Esophagus mucosa (tissue), 1 donor: ENCODE measurements at places on chromosomes 12 and 14. TPM values are rescaled to one million over a fixed set of nuclear protein-coding genes. Genes with fewer than 3 reads are reported as not detected.

DNA sequence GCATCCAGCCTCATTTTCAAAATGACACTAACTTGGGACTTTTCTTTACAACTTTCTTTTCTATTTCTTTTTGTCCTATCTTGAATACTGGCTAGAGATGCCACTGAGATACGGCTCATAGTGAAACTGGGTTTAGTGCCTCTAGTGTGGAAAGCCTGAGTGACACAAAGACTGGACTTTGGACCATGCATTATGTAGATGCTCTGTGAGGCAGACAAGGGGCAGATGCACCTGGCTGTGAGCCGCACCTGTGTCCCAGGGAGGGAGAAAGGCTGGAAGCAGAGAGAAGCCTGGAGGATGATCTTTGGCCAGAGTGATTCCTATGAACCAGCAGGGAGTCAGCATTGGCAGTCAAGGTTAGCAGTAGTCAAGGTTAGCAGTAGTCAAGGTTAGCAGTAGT, 852.3 kb upstream of the TMEM132C start:
- no peak for ATAC-seq

DNA sequence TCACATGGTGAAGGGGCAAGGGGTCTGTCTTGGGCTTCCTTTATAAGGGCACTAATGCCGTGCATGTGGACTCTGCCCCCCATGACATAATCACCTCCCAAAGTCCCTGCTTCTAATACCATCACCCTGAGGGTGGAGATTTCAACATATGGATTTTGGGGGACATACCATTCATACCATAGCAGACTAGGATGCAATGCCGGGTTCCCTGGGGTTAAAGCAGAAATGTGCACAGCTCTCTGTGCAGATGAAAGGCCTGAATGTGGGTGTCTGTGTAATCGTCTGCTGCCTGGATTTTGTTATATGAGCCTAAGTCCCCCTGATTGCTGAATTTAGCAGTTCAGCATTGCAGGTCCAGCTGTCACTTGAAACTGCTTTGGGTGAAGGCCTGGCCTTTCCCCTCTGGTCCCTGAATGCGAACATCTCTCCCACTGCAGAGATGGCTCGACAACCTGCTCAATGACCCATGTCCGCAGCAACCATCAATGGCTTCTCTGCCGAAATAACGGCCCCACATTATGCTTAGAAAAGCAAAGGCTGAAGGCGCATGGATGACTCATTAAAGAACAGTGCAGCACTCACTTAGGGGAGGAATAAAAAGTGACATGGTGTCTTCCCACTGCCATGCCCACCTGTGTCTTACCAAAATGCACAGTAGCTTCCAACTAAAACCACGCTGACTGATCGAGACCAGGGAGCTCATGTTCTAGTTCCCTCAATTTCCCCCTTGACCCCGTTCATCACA, 286.3 kb downstream of the DPF3 start:
- no peak for ATAC-seq

GRCh38 chr12:65922077-65922476, 97.8 kb downstream of the HMGA2 start:
- no peak for ATAC-seq

DNA sequence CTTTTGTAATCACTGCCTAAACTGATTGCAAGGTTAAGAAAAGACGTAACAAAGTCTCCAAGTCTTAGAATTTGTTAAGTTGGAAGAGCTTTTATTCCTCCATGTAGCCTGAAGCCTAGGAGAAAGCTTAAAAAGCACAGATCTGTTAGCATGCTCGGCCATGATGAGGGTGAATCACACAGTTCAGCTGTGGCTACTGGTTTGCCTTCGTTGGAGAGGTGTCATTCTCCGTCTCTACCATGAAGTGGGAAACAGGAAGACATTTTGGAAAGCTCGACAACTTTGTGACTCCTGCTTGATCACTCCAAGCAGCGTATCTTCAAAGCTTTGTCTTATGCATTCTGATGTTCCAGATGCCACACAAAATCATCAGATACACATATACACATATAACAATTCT, 27.1 kb downstream of the DCP1B start:
- ATAC-seq: no peak

LRRIQ1 gene
- 0.20 TPM for total RNA-seq

- no peak for ATAC-seq
These were observed 97.8 kb downstream of the TMEM30B start for GRCh38 chr14:61183196-61183885.

DNA sequence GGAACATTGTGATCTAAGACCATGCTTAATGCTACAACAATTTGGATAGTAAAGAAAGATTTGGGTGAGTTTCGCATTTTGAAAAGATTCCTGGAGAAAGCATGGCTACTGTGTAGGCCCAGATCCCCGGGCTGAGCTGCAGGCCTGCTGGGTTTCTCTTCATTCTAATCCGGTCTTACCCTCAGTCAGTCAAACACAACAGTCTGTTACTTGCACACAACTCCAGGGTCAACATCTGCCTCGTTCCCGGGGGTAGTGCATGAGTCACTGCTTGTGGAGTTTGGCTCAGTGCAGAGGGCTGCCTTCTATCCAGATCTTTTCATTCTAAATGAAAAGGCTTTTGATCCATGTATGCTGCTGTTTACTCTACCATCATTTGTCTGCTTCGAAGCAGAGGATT, 60.4 kb upstream of the SEL1L start:
- ATAC-seq: no peak

CPNE6 gene
- total RNA-seq: not detected

GDF3 gene
- total RNA-seq: not detected

GRCh38 chr12:54220092-54220557, 31.3 kb upstream of the SMUG1 start:
- ATAC-seq: peak; percentile 65

- peak; percentile 94 for ATAC-seq
These were observed 67.0 kb downstream of the PRKCH start for GRCh38 chr14:61388173-61388975.

DNA sequence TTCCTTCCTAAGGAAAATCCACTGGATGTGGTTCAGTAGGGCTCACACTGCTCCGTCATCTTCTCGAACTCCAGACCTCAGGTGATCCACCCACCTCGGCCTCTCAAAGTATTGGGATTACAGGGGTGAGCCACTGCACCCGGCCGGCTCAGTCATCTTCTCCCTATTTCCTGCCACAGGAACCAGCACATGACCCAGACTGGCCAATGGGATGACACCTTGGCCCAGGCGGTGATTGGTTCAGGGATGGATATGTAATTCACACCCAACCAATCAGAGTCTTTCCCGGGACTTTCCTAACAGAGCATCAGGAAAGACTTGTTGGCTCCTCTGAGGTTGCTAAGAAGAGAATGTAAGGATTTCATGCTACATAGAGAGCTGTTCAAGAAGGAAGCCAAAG, 19.2 kb upstream of the C12orf76 start:
- no peak for ATAC-seq

DNA sequence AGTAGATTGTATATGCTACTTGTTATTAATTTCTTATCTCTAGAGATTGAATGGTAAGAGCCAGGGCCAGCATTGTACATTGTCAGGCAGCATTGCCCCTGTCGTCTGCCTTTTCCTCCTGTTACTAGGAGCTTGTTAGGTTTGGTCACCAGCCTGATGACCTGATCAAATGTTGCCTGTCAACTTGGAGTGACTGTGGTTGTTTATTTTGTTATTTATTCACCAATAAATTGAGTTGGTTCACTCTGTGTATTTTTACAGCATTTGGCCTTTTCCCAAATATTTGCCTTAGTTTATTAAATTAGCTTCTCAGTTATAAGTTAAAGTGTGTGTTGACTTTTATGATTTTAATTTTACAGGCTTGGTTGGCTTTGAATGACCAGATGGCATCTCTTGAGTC, 88.4 kb downstream of the PRKCH start:
- no peak for ATAC-seq

ANKRD33 gene
- total RNA-seq: not detected

DNA sequence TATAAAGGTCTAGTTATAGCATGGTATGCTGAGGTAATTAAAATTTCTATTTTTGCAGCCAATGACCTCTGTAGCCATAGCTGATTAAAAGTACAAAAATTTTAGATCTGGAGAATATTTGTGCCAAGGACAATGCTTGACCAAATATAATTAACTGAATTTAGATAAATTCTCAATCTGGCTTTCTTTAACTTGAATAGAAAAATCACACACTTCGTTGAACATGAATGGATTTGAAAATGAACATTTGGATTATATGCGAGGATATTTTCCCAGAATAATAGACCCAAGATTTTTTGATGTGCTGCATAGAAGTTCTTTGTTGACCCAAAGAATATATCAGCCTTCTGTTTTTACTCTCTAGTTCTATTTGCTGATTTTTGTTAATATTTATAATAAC, 38.4 kb upstream of the G2E3 start:
- no peak for ATAC-seq

RNU4-1 gene
- 20,765 TPM for total RNA-seq

DNA sequence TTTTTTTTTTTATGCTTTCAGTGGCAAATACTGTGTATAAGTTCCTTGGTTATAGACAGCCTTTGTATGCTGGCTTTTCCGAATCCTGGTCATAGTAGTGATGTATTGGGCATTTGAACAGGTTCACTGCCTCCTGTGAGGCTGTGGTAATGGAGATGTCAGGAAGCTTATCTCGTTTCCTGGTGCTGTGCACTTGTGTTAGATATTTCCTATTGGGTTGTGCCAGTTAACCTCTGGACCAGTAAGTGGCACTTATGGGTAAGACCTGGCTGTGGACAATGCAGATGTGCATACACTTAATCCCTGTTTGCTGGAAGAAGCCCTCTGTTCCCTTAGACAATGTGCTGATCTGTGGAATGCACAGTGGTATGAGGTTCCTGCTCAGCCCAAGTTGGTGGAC, 135.4 kb upstream of the KITLG start:
- no peak for ATAC-seq

DNA sequence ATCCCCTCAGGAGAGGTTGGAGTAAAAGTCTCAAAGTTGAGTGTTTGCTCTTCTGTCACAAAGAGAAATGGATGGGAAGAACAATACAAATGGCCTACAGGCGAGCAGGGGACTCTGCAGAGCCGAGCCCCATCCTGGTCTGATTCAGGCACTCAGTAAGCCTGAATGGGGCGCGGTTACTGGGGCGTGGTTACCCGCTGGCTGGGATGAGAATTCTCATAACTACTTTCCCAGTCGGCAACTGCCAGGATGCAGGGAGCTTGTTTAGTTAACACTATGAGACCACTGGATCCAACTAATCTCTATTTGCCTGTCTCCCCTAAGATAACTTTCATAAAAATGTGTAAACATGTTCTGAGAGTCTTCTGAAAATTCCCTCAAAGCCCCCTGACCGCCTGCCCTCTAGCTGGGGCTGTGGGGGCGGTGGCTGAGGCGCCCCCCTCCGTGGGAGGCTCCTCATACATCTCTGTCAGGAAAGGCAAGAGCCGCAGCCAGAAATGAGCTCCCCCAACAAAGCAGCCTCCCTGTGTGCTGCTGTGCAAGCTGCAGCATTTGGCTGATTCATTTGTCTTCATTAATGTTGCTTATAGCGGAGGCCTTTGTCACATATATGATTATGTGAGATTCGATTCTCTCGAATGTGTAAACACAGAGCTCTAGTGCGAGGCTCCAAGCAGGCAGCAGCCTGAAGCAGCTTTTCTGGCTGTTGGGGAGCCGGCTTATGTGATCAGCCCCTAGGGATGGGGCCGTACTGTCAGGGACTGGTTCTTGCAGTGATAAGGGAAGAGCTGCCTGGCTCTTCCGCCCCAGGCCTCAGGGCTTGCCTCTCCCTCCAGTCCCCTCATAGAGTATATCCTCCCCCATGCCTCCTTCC, 126.1 kb upstream of the ARHGAP5 start:
- ATAC-seq: peak; percentile 85

SLC17A8 gene
- total RNA-seq: not detected

DNA sequence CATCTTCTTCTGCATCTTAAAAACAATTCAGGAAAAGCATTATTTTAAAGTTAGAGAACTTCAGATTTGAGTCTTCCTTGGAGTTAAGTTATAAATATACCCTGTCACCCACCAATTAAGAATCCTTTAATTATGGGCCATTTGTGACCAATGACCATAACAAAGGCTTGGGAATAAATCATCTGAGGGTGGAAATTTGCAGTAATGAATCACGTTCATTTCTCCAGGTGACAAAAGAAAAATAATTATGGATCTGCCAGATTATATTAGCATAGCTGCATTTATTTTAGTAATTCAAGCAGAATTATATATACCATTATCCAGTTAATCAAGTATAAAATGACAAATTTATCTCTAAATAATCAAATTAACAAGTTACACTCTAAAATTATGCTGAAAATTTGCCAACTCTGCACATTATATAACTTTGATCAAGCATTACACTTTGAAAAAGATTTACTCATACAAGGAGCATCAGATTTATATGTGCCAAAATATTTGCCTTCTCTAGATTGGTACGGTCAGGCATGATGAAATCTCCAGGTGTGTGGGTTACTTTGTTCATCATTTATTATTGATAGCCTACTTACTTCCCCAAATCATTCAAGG, at the start of gene OR4K14:
Gene OR4K14 (minus strand): TSS at position 51 of the 609 bp plus-strand sequence. CDS start 4,114 bp downstream, outside the sequence.
- ATAC-seq: no peak

- ATAC-seq: no peak
These were observed 215.1 kb upstream of the FAR2 start for GRCh38 chr12:28933864-28934527.

GRCh38 chr12:45458854-45459807, 243.2 kb downstream of the ANO6 start:
- peak; percentile 17 for ATAC-seq
